ENCODE measurements at places on chromosomes 6 and 20.

DNA sequence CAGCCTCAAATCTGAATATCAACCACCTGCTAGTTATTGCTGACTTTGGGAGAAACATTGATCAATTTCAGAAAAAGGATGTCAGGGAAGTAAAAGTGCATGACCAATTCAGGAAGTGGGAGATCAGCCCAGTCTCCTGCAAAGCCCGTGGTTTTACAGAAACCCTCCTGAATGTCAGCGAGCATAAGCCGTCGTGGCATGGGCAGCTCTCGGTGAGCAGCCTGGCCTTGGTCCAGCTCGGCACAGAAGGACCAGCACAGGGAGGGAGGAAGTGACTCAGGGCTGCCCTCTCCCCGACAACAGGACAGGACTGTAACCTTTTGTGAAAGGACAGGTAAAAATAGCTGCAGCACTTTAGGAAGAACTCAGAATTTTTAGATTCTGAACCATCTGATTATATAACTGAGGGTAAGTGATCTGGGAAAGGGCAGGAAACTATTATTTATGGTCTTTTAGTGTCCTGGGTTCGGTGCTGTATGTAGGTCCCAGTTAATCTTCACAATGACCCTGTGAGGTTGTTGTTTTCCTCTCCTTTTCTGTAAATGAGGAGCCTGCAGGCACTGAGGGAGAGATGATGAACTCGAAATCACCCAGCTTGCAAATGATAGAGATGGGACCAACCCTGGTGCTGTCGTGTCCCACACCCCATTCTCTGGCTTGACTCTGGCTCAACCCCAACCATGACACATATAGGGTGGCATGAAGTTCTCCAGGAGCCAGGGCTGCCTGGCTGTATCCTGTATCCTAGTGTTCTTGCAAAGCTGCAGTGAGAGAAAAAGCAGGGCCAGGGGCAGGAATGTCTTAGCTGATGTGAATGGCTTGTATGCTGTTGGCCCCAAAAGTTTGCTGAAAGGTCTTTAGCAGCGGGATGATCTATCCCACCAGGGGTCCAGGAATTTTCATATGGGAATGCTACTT lies 37.6 kb downstream of the NRN1 start:
- no peak for DNase-seq

DNA sequence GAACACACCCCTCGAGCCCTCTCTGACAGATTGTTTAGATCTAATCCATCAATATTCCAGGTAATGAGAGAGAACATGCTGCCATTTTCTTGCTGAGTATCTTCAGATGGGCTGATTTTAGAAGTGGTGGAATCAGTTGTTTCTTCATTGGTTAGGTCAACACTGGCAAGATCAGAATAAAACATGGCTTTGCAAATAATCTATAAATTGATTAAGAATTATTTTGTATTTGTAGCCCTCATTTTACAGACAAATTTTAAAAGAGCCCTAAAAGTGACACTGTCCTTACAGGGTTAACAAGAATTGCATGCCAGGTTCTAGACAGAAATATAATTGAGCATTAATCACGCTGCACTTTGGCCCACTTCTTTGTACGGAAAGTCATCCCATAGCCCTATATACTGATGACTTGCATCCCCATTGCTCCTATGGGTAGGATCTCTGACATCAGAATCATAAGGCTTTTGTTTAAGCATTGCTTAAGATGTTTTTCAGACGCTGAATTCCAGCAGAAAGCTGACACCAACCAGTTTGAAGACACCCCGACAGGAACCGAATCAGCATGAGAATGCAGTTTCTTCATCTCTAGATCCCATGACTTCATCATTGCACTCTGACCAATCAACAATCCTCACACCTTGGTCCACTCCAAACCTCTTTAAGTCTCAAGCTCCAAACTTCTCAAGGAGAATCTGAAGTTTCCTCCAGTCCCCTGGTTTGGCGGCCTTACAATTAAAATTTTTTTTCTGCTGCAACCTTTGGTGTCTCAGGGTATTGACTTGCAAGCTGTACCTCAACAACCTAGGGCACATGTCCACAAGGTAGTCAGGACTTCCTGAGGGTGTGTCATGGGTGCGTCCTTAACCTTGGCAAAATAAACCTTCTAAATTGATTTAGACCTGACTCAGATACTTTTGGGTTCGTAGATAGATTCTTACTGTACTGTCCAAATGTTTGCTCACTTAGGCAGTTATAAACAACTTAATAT lies 7.8 kb downstream of the TDP2 start:
- no peak for DNase-seq

- DNase-seq: no peak
These were observed 56.5 kb upstream of the RNF144B start for GRCh38 chr6:18330548-18331081.

DNA sequence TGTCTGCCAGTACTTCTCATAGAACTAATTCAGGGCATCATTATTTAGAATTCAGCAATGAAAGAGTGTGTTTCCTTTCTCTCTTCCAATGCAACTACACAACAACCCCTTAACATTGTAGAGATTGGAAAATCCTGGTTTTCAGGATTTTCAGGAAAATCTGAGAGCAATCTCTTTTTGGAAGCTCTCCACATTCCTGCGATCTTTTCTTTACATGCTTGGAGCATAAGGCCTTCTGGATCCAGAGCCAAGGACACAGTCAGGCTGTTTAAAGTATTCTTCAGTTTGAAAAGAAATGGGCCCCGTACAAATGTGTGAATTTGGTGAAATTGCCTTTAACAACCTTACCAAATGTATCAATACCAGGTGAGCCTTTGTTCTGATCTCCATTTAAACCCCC lies 469.7 kb downstream of the PKHD1 start:
- no peak for DNase-seq

- DNase-seq: no peak
These were observed 24.3 kb upstream of the HLA-DRB5 start for GRCh38 chr6:32554116-32554965.

GRCh38 chr6:89404512-89404911 lies 7.6 kb downstream of the RRAGD start:
- DNase-seq: no peak

- DNase-seq: no peak
These were observed 58.6 kb upstream of the GCLC start for GRCh38 chr6:53603386-53604116.

- no peak for DNase-seq
These were observed 103.4 kb upstream of the PDE10A start for GRCh38 chr6:165766457-165766856.

GRCh38 chr6:140043762-140044378 lies 669.4 kb upstream of the CITED2 start:
- no peak for DNase-seq

- DNase-seq: no peak
These were observed 35.1 kb downstream of the MYH7B start for GRCh38 chr20:34990661-34991214.

GRCh38 chr20:63814891-63815614 lies 16.0 kb downstream of the ZBTB46 start:
- no peak for DNase-seq

GRCh38 chr20:60055740-60056139 lies 97.5 kb downstream of the CDH26 start:
- DNase-seq: no peak

GRCh38 chr6:161048641-161049040 lies 57.1 kb downstream of the MAP3K4 start:
- no peak for DNase-seq

DNA sequence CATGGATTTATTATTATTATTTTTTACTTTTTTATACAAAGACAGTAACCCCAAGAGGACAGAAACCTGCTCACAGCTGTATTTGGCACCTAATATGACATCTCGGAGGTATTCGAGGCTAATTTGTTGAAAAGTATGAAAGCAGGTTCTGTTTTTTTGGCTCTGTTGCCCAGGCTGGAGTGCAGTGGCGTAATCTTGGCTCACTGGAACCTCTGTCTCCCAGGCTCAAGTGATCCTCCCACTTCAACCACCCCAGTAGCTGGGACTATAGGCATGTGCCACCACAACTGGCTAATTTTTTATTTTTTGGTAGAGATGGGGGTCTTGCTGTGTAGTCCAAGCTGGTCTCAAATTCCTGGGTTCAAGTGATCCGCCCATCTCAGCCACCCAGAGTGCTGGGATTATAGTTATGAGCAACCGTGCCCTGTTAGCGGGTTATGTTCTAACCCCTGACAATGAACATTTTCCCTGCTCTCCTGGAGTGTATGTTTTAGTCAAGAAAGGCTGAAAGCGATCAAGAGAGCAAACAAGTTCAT lies 53.7 kb upstream of the ZNF217 start:
- no peak for DNase-seq

Measured in central memory CD8-positive, alpha-beta T cell (primary cell).